ENCODE measurements at places on chromosomes 16 and 17.

DNA sequence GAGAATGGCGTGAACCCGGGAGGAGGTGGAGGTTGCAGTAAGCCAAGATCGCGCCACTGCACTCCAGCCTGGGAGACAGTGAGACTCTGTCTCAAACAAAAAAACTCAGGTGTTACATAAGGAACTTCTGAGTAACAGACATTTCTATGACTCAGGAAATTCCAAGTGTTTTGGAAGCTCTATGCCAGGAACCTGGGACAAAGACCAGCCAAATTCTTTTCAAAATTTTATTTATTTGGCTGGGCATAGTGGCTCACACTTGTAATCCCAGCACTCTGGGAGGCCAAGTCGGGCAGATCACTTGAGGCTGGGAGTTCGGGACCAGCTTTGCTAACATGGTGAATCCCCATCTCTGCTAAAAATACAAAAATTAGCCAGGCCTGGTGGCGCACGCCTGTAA, 5.2 kb upstream of the SH2B1 start:
- no peak for DNase-seq

DNA sequence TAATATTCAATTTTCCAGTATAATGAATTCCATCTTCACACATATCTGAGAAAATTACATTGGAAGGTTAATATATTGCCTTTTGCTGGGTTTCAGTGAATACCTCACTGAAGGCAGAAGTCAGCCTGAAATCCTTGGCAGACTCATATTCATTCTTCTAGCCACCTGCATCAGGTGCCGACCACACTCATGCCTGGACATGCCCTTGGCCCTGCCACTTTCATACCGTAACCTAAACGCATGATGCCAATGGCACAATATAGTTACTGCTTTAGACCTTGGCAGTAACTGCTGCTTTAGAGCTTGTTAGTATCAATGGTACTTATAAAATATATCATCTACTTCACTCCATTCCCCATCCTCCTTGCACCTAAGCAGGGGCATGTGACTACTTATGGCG, 817.6 kb upstream of the CDH8 start:
- DNase-seq = no peak

GRCh38 chr17:63438092-63439051, 7.7 kb downstream of the CYB561 start:
- no peak for DNase-seq

DNA sequence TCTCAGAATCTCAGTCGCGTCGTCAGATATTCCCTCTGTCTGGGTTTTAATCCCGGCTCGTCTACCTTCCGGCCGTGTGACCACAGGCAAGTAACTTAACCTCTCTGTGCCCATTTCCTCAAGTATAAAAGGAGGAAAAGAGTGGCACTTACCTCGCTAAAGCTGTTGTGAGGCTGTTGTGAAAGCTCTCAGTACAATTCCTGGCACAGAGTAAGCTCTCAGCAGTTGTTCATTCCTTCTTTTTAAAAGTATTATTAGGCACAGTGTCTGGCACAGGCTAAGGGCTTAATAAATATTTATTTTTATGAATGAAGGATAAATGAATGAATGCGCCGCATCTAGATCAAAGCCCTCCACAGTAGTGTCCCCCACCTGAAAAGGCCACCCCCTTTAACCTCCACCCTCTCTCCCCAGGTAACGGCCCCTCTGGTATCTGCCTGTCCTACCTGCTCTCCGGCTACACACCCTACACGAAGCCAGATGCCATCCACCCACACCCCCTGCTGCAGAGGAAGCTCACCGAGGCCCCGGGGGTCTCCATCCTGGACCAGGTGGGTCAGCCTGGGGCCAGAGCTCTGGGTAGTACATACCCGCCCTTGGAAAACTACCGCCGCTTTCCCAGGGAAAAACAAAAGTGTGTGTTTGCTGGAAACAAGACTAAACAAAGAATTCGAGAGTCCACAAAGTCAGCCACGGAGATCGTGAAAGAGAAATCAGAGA, 6.0 kb downstream of the OSGIN1 start:
- DNase-seq = no peak

DNA sequence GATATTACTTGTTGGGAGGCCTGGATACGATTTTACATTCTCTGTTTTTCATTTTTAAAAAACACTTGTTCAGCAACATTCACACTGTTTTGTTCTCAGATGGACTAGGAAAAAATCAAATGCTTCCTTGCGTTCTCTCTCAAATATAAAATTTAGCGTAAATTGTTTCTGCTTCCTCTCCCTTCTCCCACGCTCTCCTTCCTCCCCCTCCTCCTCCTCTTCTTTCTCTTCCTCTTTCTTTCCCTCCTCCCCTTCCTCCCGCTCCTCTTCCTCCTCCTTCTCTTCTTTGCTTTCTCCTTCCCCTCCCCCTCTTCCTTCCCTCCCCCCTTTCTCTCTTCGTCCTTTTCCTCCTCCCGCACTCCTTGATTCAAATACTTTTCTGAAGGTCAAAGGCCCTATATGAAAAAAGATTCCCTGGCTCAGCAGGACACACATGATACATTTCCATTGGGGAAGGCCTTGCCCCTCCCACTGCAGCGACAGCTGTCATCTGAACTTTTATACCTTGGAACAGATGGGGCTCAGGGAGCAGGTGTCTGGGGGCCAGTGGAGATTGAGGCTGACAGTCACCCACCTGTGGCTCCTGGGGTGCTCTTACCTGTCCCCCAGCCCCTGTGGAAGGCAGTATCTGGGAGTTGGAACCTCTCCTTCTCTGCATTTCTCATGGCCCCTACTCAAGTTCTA, 99.4 kb upstream of the SDK2 start:
- DNase-seq = no peak

- no peak for DNase-seq
Observed at GRCh38 chr16:72649254-72649944, 398.5 kb downstream of the ZFHX3 start.

- no peak for DNase-seq
Observed at GRCh38 chr16:85082173-85083050, 29.9 kb downstream of the CIBAR2 start.

- DNase-seq = no peak
Observed at GRCh38 chr17:6186998-6187397, 116.8 kb downstream of the WSCD1 start.

DNA sequence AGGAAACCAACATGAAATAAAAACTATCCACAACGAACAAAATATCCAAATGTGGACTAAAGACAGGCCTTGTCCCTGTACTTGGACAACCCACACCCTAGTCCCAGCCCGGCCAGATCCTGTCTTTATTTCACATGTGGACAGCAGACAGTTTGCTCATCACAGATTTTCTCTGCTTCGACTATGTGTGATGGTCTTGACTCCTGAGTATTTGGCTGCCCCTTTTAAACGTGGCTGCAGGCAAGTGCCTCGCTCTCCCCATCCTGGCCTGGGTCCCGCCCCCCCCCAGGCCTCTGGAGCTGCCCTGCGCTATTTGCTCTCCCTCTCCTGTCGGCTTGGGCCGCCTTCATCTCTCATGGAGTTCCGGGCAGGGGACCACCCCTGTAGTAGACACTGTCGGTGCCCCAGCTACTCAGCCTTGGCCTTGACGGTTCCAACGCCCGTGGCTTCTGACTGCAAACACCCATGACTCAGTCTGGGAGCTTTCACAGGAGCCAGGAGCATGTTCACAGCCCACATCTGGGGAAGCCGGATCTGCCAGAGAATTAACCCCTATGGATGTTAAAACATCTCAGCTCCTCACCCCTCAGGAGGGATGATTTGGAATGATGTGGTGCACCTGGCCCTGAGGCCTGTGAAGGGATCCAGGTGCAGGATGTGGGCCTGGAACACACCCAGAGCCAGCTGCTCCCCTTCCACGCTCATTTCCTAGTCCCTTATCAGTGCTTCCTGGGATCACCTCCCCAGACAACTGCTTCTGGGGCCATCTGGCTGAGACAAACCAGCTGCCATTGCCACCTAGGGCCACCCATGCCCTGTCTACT, 229.7 kb upstream of the RPL38 start:
- no peak for DNase-seq

- no peak for DNase-seq
Observed at GRCh38 chr17:75763613-75764416, 1.2 kb downstream of the GALK1 start.

DNA sequence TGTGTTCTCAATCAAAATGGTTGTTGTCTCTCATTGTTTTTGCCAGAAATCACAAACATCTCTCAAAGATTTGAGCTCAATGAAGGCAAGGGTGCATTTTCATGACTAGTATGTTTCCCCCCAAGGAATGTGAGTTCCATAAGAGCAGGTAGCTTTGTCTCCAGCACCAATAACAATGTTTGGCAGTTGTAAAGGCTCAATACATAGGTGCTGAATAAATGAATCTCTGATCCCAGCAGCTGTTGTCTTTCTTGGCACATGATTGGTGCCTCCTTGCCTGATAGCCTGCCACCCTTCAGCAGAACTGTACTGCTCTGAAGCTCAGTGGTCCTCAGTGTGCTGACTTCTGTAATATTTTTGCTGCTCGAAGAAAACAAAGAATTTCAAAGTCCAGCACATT, 103.1 kb upstream of the CDH11 start:
- no peak for DNase-seq

GRCh38 chr17:32870027-32870670, 6.8 kb downstream of the MYO1D start:
- no peak for DNase-seq

DNA sequence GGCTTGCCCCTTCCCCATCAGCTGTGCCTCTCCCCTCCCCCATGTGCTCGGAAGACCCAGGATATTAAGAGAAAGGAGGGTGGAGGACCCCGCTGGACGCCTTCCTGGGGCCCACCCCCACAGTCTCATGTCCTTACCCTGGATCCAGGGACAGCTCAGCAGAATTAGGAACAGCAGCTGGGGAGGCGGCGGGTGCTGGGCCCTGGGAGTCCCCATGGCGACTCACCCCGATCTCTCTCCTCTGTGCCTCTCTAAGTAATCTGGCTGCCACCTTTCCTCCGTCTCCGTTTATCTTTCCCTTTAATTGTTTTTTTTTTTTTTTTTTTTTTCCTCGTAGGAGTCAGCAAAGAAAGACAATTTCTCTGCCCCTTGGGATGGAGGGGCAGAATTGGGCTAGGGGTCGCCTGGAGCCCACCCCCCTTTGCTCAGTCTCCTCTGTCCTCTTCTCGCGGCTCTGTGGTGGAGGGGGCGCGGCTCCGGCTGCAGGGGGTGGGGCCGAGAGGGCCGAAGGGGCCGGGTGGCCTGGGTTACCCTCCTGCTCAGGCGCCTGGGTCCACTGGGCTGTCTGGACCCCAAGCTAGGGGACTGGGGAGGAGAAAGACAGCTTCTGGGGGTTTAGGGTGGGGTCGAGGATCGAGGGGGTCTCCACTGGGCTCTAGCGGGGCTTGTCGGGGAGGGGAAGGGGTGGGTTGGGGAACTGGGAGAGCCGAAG, 390 bp downstream of the SEZ6L2 start:
- no peak for DNase-seq
